ENCODE measurements at places on chromosomes 11 and 22.
A peak's percentile ranks its signal among the peaks of the same experiment; 100 is the strongest.

- DNase-seq, result no peak
Observed at GRCh38 chr11:117146521-117146920, 2.4 kb downstream of the PAFAH1B2 start.

DNA sequence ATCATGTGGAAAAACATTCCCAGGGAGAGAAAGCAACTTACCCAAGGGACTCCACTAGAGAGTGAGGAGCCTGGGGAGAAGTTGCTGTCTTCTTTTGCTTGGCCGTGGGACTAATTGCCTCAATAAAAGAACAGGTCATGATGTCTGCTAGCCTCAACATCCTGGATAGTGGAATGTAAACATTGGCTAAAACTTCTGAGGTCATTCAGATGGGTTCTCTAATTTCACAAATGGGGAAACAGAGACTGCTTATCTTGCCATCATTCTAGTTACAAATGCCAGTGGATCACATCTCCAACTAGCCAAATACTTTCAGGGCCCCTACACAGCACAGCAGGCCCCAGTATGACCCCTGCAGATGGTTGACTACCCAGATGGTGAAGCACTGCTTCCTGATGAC, 28.4 kb upstream of the PAMR1 start:
- no peak for DNase-seq

DNA sequence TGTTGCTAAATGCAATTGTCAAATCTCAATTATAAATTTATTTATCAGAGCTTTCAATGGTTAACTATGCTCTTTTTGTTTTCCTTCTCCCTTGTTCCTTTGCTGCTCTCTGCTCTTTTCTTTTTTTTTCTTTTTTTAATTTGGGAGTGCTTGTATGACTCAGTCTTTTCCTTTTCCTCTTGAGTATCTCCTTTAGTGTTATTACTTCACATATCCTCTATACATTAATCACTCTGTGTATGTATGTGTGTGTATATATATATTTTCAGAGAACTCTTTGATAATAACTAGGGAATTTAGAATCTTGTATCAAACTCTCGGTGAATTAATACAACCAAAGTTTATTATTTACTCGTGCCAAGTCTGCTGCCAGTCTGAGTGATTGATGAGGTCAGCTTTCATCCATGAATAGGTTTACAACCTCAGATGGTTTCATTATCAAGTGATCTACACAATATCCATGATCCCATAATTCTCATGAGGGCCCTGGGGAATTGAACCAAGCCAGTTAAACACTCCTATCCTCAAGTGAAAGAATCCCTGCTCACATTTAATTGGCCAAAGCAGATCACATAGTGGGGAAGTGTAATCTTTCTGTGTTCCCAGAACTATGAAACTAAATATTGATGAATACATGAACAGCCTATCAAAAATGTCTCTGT, 743.4 kb upstream of the CNTN5 start:
- no peak for DNase-seq

- peak; percentile 12 for DNase-seq
Observed at GRCh38 chr11:134659882-134660281, 247.8 kb upstream of the B3GAT1 start.

DNA sequence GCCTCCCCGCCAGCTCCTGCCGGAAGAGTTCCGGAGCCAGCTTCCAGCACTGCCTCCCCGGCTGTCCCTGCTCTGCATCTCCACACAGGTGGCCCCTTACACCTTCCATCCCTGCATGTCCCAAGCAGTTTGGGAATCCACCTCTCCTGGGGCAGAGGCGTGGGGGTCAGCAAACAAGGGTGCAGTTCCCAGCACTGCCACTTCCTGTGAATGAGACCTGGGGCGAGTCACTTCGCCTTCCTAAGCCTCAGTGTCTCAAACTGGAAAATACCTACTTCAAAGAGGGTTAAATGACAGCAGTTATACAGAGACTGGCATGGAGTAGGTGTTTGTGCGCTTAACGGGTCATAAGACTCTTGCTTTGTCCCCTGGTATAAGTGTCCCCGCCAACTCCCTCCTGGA, 5.2 kb downstream of the CYTH4 start:
- no peak for DNase-seq

- DNase-seq, result no peak
Observed at GRCh38 chr11:76832361-76832760, 28.4 kb upstream of the ACER3 start.

- no peak for DNase-seq
Observed at GRCh38 chr11:3231550-3231850, 717 bp downstream of the MRGPRE start.

GRCh38 chr22:29639096-29639495, 35.7 kb downstream of the NF2 start:
- no peak for DNase-seq

DNA sequence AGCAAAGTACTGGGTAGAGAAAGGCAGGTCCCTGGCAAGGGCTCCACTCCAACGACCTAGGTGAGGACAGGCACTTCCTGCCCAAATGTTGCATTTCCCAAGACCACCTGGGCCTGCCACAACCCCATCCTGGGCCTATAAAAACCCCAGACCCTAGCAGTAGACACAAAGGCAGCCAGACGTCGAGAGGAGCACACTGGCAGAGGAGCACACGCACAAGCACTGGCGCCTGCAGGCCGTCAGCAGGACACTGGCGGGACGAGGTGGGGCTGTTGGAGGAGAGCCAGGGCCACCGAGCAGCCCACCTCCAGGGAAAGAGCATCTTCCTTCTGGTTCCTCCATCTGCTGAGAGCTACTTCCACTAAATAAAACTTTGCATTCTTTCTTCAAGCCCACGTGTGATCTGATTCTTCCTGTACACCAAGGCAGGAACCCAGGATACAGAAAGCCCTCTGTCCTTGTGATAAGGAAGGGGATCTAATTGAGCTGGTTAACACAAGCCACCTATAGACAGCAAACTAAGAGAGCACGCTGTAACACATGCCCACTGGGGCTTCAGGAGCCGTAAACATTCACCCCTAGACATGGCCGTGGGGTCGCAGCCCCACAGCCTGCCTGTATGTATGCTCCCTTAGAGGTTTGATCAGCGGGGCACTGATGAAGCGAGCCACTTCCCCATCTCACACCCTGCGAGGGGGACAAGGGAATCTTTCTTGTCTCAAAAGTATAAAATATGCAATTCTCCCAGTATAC, 89.7 kb upstream of the MTMR2 start:
- no peak for DNase-seq

DNA sequence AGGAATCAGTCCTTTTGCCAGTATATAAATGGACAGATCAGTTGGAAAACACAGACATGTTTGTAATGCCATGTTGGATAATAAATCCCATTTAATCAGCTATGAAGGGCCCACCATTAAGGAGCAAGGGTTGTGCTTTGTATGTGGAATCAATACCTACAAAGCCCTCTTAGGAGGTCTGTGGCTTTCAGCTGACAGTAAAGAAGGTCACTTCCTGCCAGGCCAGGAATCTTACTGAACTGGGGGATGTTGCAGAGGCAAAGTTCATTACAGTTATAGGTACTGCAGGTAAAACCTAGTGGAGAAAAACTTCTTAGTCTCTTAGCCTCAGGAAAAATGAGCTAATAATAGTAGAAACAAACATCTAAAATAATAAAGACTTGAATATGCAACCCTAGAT, 129.5 kb downstream of the FAM76B start:
- DNase-seq, result no peak

DNA sequence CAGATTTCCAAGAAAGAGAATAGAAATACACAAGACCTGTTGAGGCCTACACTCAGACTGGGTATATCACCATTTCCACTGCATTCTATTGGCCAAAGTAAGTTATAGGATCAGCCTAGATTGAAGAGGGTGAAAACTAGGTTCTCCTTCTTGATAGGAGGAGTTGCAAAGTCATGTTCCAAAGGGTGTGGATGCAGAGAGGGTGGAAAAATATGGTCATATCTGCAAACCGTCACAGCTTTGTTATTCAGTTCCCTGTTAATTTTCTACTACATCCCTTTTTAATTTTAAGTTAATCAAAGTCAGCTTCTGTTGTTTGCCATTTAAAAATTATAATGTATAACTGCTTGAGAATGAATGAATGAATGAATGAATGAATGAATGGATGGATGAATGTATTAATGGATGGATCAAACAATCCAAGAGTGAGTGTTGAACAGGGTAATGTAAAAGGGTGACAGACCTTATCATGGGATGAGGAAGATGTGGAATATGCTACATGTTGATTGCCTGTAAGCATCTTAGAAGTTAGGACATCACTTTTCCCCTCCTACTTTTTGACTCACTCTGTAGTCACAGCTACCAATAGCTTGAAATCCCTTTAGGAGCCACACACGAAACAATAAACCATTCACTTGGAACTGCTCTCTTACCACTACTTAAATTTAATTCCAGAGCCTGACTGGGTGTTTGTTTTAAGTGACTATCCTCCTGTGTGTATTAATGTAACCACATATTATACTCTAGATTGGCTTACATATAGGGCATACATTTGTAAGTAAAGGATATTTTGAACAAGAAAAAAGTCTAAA, 121.5 kb downstream of the CCDC34 start:
- DNase-seq, result no peak

DNA sequence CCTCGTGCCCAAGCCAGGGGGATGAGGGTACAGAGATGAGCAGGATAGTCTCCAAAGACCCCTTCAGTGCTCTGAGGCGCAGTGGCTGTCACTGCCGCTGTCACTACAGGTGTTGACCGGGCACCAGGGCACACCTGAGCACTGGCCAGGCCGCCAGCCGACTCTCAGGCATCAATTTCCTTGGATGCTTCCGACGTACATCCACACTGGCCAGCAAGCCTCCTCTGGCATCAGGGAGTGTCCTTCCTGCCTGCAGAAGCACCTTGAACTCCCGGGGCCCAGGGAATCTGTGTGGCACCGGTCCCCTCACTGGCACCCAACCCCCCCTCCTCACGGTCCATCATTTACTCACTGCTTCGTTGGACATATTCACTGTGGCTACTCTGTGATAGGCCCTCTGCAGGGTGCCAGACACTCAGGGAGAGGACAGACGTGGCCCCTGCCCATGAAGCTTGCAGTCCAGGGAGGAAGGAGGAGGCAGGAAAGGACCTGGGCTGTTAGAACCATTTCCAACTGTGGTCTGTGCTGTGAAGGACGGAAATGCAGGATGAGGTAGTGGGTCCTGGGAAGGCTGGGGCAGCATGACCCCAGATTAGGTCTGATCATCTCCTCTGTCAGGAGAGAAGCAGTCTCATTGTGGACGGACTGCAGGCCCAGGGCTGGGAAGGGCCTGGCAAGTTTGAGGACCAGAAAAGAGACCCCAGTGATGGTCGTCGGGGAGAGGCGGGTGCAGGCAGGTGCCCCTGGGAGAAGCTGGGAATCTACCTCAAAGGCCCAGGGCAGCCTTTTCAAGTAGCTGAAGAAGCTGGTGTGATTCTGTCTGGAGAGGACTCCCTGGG, 46.3 kb upstream of the ANO1 start:
- DNase-seq, result no peak

- no peak for DNase-seq
Observed at GRCh38 chr11:106681435-106681834, 336.8 kb downstream of the GUCY1A2 start.

DNA sequence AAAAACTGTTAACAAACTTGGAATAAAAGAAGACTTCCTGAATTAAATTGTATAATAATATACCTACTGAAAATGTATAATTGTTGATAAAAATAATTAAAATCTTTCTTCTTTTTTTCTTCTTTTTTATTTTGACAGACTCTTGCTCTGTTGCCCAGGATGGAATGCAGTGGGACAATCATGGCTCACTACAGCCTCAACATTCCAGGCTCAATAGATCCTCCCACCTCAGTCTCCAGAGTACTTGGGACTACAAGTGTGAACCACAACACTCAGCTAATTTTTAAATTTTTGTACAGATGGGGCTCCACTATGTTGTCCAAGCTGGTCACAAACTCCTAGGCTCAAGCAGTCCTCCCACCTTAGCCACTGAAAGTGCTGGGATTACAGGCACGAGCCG, 1063.8 kb upstream of the CNTN5 start:
- no peak for DNase-seq

- DNase-seq, result no peak
Observed at GRCh38 chr22:26524870-26525269, 12.6 kb upstream of the TFIP11 start.

DNA sequence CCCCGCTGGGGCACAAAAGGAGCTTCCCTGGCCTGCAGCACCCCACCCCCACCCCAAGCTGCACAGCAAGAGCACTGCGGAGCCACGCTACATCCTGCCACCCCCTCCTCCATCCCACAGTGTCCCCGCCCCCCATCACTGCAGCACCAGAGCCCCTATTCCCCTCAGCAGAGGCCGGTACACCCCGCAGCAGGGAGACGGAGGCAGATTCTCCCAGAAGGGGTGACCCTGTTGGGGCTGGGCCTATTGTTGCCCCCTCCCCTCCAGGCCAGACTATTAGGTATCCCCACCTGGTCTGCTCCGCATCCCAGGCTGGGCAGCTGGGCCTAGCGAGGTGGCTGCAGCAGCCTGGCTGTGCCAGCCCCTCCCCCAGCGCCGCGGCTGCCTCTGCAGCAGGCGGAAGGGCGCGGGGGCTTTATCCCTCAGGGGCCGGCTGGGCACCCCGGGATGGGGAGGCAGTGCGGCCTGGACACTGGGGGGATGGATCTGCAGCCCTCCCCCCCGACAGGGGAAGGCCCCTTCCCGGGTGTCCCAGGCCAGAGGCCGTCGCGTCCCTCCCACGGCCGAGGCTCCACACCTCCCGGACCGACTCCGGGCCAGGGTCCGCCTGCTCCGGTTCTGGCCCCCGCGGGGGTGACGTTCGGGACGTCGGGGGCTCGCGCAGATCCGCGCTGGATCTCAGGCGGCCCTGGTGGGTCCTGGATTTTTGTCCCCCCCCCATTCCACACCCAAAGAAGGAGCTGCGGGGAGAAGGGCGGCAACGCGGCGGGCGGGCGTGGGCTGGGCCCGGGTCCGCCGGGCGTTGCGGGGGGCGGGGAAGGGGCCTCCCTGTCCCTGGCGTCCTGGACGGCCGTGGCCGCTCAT, 943 bp downstream of the DUSP8 start:
- no peak for DNase-seq

DNA sequence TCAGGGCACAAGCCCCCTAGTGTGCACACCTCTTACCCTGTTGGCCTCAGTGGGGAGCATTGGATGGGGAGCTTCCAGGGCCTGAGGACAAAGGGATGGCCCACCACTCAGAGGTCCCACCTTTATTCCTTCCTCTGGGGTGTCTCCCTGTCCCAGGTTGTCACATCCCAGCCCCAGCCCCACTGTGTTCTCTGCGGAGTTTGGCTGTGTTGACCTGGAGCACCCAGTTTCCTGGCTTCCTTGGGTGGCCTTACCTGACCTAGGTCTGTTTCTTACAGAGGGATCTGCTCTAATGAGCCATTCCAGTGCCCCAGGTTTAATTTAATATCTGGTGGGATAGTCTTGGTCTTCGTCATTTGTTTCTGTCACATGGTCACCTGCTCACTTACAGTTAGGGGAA, 38.8 kb upstream of the HORMAD2 start:
- no peak for DNase-seq

- no peak for DNase-seq
Observed at GRCh38 chr11:90912631-90913030, 689.8 kb upstream of the CHORDC1 start.
